ENCODE measurements at places on chromosomes 16 and 17.

- no peak for DNase-seq
Measured at GRCh38 chr16:1906846-1907165, 11.4 kb downstream of the HS3ST6 start.

- DNase-seq, result no peak
Measured at GRCh38 chr17:31605761-31606160, 214.3 kb downstream of the RAB11FIP4 start.

DNA sequence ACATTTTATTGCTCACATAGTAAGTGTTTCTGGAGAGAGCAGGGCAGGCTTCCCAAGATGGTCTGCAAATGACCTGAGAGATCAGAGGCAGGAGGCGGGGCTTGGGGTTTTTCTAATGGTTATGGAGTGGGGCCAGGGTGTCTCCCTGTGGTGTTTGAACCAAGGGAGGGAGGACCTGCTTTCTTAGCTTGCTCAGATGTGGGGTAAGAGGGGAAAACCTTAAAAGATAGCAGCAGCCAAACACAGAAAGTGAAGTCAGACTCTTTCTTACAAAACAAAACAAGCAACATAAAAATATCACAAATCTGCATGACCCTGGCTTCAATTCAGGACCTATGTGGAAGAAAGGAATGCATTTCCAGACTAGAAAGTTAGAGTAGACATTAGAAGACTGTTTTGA lies 22.9 kb upstream of the DNAJA2 start:
- DNase-seq, result no peak

DNA sequence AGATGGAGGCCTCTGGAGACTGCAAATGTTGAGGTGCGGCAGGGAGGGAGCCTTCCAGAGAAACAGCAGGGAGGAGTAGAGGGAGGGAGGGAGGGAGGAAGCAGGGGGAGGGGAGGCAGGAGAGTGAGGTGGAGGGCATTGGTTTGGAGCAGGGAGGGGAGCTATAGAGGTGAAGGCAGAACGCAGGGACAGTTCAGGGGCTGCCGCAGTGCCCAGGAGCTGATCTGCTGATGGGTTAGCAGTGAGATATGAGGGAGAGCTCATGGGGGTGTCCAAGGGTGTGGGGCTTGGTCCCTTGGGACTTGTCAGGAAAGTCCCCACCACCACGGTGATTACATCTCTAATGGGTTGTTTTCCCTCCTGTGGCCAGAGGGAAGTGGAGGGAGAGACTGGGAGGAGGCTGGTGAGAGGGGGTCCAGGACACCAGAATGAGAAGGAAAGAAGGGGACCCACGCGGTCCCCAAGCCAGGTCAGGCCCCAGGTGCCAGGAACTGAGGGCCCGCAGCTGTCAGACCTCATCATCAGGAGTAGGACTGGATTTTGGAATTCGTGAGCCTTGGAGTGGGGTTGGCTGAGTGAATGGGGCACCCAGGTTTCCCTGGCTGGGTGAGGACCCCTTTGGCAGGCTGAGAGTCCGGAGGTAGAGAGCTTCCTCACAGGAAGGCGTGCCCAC lies 11.2 kb downstream of the CA4 start:
- no peak for DNase-seq

- DNase-seq, result no peak
Measured at GRCh38 chr17:4334776-4335584, 31.5 kb downstream of the UBE2G1 start.

- peak; percentile 2 for DNase-seq
Measured at GRCh38 chr17:60102632-60103096, 23.9 kb upstream of the HEATR6 start.

DNA sequence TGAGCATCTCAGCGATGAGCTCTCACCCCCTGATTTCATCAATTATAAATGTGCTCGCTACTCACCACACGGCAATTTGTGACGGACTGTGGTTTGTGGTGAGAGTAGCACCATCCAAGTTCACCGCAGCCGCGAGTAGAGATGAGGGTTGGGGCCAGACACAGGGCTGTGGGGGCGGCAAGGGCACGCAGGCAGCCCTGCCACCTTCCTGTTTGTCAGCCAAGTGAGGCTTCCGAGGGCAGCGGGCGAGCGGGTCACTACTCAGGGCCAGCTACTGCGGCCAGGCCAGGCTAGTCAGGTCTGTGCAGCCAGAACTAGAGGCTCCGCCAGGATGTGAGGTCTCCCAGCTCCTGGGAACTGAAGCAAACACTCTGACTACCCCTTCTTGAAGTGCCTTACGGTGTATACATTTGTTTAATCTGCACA lies 39.6 kb upstream of the MEOX1 start:
- DNase-seq, result no peak

DNA sequence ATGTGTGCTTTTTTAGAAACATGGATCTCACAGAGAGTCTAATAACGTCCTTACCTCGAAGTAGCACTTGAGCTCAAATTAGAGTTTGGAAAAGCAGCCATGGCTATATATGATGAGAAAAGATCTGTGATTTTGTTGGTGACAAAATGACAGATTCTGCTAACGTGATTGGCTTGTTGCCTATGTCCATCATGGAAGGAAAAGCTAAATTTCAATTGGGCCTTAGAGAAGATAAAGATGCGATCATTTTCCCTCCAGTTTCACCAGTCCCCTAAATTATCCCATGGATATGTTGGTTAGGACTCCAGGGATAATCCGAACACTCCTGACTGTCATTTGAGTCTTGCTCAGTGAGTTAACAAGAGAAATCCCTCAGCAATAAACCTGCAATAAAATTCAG lies 175.8 kb downstream of the C16orf95 start:
- no peak for DNase-seq

DNA sequence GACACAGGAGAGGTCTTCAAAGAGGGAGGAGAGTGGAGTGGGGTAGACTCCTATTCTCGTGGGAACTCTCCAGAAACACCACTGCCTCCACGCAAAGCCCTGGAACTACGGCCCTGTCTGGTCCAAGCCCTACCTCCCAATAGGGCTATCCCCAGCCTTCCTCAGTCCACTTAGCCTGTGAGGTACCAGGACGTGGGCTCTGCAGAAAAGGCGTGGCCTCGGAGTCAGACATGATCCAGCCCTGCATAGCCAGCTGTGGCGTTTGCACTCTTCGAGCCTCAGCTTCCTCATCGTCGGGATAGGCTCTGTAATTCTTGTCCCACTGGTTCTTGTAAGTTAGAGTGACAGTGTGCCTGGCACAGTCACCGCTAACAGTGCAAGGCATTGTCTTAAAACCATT lies 13.8 kb downstream of the ENDOV start:
- no peak for DNase-seq

- no peak for DNase-seq
Measured at GRCh38 chr16:19685176-19685575, 32.9 kb downstream of the KNOP1 start.

DNA sequence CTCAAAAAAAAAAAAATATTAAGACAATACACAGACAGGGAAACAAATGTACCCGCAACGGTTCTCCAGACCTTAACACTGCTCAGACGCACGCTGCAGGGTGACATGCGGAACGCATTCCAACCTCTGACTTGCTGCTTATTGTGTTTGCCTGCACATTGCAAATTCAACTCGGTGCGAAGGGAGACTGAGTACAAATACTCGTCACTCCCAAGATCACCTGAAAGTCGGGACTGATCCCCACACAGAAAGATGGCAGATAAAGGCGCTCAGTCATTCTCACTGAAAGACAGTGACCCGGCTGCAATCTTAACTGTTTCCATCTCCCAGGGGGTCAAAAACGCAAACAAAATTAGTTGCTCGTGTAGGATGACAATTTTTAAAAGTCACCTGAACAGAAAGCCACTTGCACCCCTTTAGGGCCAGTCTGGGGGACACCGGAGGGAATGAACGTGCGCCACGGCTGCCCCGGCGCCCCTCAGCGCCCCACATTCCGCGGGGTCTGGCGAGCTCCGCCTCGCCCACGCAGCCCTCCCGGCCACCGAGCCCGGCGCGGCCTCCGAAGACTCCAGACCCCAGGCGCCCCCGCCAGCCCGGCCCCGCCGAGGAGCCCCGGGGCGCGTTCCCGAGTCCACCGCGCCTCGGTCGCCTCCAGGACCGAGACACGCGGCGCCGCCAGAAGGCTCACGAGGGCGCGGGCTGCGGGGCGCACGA lies 589 bp downstream of the CLCN7 start:
- no peak for DNase-seq

GRCh38 chr16:48430890-48431289 lies 45.7 kb upstream of the SIAH1 start:
- no peak for DNase-seq

GRCh38 chr16:86511317-86512161 lies 1.2 kb downstream of the FOXF1 start:
- DNase-seq, result no peak

DNA sequence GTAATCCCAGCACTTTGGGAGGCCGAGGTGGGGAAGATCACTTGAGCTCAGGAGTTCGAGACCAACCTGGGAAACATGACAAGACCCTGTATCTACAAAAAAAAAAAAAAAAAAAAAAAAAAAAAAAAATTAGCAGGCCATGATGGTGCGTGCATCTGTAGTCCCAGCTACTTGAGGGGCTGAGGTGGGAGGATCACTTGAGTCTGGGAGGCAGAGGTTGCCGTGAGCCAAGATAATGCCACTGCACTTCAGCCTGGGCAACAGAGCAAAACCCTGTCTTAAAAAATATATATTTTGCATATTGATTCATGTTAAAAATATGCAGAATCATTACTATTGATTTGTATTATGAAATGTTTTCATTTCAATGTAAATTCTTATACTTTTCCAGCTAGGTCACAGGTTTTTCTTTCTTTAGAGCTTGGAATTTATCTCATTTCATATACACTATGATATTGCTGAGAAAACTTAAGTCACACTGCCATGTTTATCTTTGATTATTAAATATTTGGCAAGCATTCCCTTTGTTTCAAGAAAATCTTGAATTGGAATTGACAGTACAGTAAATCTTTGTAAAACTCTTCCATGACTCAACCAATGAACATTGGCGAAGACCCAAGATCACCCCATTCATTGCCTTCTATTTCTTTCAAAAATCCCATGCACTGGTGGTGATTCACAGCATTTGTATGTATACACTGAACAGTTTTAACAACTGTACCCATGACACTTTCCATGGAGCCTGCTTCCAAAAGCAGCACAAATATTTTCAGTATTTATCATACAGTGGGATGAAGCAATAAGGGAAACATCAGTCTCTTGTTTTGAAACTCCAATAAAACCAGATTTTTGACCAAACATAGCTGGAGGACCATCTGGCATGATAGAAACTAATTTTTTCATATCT lies 83.5 kb upstream of the TNRC6A start:
- no peak for DNase-seq

DNA sequence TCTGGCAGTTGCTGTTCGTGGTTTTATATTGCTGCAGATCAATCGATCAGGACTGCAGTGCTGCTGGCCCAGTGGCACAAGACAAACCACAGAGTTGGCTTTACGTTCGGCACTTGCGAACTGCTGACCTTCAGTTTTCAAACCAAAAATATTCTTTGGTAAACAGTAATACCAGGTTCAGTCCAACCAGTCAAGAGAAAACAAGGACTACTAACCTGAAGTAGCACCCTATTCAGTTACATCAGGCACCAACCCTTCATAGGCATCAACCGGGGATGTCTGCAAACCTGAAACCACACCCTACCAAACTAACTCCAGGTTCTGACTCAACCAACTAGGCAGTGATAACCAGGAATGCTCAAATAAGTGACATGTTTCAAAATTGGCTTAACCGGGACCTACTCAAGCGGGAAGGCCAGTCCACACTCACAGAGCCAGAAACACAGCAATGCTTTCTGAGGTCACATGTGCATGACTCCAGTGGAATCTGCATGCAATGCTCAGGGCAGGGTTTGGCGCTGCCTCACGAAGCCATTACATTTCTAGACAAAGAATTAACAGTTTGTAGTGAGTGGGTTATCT lies 91.1 kb downstream of the SMG6 start:
- no peak for DNase-seq

GRCh38 chr17:50033316-50033715 lies 22.6 kb upstream of the ITGA3 start:
- no peak for DNase-seq

- no peak for DNase-seq
Measured at GRCh38 chr16:80599466-80599865, 58.7 kb downstream of the DYNLRB2 start.

DNA sequence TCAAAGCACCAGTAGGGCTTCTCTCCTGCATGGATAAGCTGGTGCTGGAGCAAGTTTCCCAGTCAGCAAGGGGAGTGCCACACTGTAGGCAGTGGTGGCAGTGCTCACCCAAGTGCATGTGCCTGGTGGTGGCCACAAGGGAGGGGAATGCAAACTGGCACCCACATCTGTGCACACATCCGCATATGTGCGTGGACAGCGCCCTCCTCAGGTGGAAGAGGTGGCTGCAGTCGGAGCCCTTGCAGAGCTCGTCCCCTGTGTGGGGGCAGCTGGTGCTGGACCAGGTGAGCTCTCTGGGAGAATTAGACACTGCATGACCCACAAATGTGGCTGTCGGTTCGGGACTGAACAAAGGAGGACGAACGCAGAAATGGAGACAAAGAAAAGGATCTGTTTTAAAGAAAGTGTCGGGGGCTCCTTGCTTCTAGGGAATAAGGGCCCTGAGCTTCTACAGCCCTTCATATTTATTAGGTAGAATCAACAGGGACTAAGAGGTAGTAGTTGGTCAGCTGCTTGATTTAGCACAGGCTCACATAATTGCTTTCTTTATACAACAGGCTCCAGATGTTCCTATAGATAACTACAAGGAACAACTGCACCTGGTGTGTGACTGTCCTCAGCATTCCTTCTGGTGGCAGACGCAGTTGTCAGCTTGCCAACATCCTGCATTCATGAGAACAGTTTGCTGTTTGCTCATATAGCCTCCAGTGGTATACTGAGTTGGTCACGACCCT lies 5.3 kb upstream of the ZNF689 start:
- DNase-seq, result no peak

DNA sequence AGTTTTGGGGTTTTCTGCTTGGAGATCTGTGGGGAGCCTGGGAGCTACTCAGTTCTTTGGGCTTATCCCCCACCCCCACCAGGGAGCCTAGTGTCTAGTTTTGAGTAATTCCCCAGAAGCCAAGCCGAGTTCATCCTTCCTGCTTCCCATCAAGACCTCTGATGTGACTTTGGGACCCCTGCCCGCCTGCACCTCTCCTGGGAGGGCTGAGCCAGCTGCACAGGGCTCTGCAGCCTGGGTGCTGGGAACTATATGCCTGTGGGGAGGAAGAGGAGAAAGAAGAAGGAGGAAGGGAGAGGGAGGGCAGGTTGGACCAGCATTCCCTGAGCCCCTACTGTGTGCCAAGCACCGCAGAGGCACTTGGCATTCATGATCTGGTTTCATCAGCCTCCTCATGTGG lies 178.9 kb downstream of the TMEM132E start:
- DNase-seq, result no peak

- peak; percentile 75 for DNase-seq
Measured at GRCh38 chr17:75753514-75754377, 11.2 kb downstream of the GALK1 start.

- DNase-seq, result no peak
Measured at GRCh38 chr17:17603178-17603894, 11.8 kb upstream of the PEMT start.

- DNase-seq, result no peak
Measured at GRCh38 chr16:58123896-58124600, 5.1 kb downstream of the CFAP20 start.

GRCh38 chr17:44375196-44376017 lies 11.8 kb upstream of the FAM171A2 start:
- DNase-seq, result no peak

- no peak for DNase-seq
Measured at GRCh38 chr17:72560303-72561247, 439.8 kb downstream of the SOX9 start.

- no peak for DNase-seq
Measured at GRCh38 chr16:9007177-9007794, 43.6 kb upstream of the USP7 start.

- DNase-seq, result no peak
Measured at GRCh38 chr17:77838748-77839697, 119.5 kb upstream of the TNRC6C start.
